ENCODE measurements at places on chromosomes 16 and 17.

GRCh38 chr16:20099375-20099774, 25.7 kb upstream of the GPR139 start:
- DNase-seq: no peak

DNA sequence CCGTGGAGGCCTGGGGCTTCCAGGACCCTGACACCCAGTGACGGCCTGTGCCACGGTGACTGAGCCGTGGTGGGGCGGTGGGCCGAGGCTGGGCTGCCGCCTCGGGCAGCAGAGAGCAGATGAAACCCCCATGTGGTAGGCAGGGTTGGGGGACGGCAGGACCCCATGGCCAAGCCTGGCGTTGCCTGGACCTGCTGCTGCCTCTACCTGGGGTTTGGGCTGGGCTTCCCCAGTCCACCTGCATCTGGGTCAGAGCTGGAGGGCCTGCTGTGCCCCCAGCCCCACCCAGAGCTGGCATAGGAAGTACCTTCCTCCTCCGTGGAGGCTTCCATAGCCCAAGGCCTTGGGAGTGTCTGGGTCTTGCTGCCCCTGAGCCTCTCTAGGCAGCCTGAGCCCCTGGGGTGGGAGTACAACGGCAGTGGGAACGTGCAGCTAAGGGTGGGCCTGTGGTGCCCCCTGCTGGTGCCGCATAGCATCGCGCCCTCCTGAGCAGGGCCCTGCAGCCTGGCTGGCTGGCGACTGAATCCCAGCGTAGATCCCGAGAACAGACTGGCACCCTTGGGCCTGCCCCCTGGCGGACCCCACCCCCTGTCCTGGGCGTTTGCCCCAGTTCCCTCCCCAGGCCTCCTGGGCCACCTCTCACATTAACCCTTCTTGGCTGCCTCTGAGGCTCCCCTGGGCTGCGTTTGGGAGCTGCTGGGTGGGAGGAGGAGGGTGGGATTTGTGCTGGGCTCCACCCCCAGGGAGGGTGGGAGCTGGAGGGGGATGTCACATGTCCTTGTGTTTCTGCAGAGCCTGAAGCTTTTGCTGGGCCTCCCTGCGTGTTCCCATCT, 12.6 kb upstream of the ATP6V0C start:
- no peak for DNase-seq

- no peak for DNase-seq
Observed at GRCh38 chr17:82170412-82170961, 42.2 kb downstream of the CCDC57 start.

GRCh38 chr16:56789360-56789759, 59.4 kb downstream of the NUP93 start:
- no peak for DNase-seq

DNA sequence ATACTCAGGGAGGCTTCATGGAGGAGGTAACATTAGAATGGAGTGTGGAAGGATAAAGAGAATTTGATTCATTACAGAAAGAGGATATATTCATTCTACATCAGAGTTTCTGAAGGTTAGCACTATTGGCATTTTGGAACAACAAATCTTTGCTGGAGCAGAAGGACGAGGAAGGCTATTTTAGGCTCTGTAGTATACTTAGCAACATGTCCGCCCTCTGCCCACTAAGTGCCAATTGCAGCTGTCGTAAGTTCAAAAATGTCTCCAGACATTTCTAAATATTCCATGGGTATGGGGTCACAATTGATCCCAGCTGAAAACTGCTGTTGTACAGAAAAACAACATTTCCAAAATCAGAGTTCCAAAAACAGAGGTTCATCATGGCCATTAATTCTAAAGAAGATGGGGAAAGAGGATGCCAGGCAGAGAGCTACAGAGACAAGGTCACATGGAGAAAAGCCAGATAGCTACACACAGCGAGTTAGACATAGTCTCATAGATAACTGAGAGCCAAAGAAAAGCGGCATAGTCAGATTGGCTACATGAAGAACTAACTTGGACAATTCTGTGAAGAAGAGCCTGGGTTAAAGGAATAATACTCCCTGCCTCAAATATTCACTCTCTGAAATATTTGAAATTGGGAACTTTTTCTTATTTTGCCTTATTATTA, 846.4 kb upstream of the CDH8 start:
- DNase-seq: no peak

GRCh38 chr17:7211491-7212273, 8.0 kb downstream of the DLG4 start:
- no peak for DNase-seq

- DNase-seq: no peak
Observed at GRCh38 chr17:76353004-76353598, 615 bp downstream of the PRPSAP1 start.

DNA sequence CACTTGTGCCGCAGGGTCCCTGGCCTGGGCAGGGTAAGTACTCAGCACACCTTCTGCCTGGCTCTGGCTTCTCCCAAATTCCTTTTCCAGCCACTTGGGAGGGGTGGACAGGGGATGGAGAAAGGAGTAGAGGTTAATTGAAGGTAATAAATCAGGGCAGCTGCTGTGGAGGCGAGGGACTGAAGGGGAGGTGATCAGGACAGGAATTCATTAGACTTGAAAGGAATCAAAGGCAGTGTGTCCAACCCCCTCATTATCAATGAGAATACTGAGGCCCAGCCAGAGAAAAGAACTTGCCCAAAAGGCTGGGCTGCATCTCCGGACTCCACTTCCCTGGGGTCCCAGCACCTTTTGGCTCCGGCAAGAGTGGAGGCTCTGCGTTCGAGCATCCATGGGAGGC, 2.4 kb downstream of the SOST start:
- DNase-seq: no peak

- no peak for DNase-seq
Observed at GRCh38 chr17:58278661-58279015, 2.1 kb downstream of the MPO start.

- DNase-seq: no peak
Observed at GRCh38 chr17:46819906-46820351, 1.4 kb upstream of the WNT3 start.

- no peak for DNase-seq
Observed at GRCh38 chr16:85074225-85074914, 37.9 kb downstream of the CIBAR2 start.

GRCh38 chr16:67342616-67343015, 16.0 kb downstream of the LRRC36 start:
- DNase-seq: no peak

DNA sequence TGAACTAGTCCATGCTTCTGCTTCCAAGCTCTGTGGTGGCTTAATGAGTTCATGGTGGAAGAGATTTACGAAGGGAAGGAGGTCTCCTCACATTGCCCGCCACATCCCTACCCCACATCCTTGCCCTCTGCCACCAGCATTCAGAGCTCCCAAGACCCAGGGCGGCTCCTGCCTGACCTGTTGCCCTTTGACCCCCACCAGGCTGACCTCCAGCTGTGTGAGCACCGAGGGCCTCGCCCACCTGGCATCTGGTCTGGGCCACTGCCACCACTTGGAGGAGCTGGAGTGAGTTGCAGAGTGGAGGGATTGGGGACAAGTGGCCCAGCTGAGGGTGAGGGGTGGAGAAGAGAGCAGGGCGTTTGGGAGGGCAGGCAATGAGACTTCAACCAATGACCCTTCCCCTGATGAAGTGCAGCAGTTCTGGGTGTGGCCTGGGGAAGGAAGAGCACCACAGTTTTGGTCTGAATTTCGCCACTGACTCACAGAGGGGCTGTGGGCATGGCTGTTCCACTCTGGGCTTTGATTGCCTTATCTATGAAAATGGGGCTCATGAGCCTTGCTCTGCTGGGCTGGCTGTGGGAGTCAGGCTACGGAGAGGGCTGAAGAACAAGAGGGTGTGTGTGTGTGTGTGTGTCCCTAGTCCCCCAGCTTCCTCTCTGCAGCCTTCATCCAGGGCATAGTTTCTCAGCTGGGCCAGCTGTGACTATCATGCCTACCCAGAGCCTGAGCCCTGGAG, 22.6 kb upstream of the CPNE2 start:
- no peak for DNase-seq

GRCh38 chr17:79629548-79630049, 18.7 kb upstream of the RBFOX3 start:
- no peak for DNase-seq

DNA sequence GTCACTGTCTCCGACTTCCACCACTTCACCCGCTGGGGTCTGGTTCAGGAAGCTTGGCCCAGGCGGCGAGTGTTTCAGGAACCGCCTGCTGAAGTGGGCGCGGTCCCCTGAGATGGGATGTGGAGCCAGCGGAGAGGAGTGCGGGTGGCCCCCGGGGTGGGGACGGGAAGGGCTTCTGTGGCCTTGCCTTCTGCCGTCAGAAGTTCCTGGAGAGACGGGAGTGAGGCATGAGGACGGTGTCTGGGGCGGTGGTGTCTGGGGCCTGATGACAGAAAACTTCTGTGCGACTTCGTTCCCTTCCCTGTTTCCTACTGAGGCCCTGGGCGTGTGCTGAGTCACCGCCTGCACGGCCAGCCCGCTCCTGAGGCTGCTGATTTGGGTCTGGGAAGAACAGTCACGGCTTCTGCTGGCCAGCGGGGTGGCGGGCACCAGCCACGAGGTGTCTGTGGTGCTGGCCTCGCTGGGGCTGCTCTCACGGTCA, 12.3 kb upstream of the NLRC3 start:
- DNase-seq: no peak

- DNase-seq: no peak
Observed at GRCh38 chr16:80741724-80742123, 62.7 kb downstream of the CDYL2 start.

GRCh38 chr17:7403043-7403726, 712 bp downstream of the TMEM256 start:
- no peak for DNase-seq

GRCh38 chr16:965036-965395, 5.8 kb downstream of the LMF1 start:
- DNase-seq: no peak

- DNase-seq: peak; percentile 39
Observed at GRCh38 chr16:49150341-49150740, 131.3 kb downstream of the CBLN1 start.

DNA sequence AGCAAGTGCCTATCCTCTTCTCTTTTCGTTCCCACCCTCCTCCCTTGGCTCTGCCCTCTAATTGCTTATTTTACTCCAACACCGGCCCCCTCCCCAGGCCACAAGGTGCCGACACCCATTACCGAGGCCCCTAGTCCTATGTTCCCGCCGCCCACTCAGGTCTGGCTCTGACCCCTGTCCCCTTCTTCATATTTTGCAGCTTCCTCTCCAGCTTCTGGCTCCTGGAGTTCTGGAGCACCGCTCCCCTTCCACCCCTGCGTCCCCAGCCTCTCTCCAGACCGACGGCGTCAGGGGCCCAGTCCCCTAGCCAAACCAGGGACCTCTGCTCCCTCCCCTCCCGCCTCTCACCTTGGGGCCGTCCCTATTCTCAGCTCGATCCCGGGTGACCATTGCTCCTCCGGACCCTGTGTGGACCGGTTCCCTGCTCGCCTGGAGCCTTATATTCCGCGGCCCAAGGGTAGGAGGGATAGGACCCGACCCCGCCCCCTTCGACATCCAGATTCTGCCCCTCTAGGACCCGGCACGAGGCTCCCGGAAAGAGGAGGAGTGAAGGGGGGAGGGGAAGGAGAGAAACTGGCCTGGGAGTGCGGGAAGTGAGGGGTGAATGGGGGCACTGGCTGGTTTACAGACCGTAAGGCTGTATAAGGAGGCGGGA, at the start of gene HES7:
TSS of gene HES7 (minus strand) at position 412 of the 655 bp plus-strand sequence. CDS start at position 390, 22 bp downstream.
- no peak for DNase-seq

All from NCI-H1436 treated with DMSO at 0.1 percent for 48 hours (cell line).